ENCODE measurements at places on chromosomes 3 and 15.
A peak's percentile ranks its signal among the peaks of the same experiment; 100 is the strongest.

DNA sequence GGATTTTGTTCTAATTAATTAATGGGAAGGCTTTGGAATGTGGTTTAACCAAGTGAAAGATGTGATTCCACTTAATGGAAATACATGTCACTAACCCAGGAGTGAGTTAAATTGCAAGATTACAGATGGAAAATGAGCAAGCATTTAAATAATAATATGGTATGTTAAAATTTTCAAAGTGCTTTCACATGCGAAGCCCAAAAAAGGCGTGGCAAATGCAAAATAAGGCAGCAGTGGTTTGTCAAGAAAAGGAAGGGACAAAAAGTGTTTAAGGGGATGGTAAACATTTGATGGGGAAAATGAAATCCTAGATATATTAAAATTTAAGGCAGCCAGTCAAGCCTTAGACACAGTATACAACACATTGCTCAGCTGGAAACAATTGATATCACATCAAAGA is 2.9 kb downstream of the TICRR start:
- no peak for DNase-seq

- DNase-seq, result peak; percentile 87
These were observed 2.6 kb upstream of the WDR6 start for GRCh38 chr3:49004352-49005302.

- no peak for DNase-seq
These were observed 34.1 kb upstream of the KLHL25 start for GRCh38 chr15:85828874-85829273.

DNA sequence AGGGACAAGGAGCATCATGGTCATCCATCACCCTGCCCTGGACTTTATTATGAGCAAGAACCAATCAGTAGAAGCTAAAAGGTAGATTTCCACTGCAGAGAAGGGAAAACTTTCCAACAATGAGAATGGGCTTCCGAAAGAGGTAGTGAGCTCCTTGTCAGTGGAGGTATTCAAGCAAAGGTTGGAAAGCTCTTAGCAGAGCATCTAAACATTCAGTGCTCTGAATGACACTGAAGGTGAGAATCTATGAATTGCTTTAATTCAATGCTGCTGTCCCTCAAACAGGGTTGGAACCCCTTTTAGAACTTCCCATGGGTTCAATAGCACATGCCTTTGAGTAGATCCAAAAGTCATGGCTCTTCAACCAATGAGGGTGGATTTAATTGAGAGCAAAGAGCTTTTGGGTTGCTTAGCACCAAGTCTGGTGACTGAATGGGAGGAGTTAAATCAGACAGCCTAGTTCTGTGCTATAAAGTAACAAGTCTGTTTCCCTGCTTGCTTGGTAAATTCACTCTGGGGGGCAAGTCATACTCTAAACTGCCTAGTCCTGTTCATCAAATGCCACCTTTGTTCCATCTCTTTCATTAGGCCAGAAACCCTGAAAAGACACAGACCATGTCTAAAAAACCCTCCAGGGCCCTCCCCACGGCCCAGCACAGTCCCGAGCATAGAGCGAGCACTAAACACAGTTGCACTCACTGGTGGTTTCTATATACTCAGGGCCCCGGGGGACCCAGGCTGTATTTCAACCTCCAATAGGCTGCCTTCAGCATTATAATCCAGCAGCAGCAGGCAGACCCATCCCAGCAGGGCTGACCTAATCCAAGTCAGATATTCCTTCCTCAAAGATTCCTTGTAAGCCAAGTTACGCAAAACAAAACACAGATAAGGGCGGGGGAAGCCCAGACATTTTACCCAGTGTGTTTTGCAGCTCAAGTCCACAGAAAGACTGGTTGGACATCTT is 161.2 kb downstream of the MEGF11 start:
- no peak for DNase-seq

DNA sequence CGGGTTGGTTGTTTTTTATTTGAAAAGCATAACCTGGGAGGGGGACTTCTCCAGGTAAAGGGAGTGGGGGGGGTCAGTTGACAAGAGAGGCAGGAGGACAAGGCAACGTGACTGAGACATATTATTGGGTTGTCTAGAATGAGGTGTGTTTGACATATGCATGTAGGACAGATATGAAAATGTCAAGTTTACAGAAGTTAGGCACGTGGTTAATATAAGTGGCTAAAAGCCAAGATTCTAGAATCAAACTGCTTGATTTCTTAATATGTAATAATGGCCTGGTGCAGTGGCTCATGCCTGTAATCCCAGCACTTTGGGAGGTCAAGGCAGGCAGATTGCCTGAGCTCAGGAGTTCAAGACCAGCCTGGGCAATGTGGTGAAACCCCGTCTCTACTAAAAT is 212.8 kb downstream of the SQOR start:
- no peak for DNase-seq

DNA sequence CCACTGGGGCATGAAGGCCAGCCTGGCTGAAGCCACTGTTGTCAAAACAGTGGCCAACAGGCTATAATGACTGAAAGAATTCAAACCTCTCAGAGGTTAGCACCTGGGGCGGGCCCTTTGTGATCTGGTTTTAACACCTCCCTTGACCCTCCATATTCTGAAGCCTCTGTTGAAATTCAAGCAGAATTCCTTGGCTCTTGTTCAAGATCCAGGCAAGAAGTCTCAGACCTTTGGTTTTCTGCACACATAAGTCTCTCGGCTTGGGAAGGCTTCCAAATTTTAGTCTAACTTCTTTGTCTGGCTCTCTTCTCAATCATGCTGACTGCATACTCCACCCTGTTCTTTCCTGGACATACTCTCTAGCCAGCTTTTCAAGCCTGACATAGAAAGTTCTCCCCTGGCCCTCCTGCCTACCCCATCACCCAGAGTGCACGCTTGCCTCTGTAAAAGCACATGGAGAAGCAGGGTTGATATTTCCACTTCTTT is 144.5 kb downstream of the PDZRN3 start:
- DNase-seq, result no peak

DNA sequence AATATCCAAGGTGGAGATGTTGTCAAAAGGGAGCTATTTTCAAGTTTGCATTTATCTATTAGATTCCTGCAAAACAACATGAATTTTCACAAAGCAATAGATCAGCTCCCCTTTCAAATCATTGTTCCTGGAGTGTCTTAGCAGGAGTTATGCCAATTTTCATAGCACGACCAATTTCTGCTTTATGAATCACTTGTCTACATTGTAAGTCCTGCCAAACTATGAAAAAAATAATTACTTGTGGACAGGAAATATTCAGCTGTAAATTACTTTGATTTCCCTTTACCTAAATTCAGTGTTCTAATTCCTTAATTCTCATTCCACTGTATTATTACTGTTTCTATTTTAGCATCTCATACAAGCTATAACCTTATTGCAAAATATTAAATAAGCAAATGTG is 1289.6 kb downstream of the NSUN3 start:
- no peak for DNase-seq

- DNase-seq, result no peak
These were observed 61.3 kb downstream of the LMLN start for GRCh38 chr3:198021320-198021719.

- DNase-seq, result no peak
These were observed 186.1 kb downstream of the FMN1 start for GRCh38 chr15:33008284-33008995.

- DNase-seq, result no peak
These were observed 666 bp downstream of the MAPKBP1 start for GRCh38 chr15:41774882-41775417.

- no peak for DNase-seq
These were observed 86.2 kb downstream of the KLF13 start for GRCh38 chr15:31412824-31413223.

DNA sequence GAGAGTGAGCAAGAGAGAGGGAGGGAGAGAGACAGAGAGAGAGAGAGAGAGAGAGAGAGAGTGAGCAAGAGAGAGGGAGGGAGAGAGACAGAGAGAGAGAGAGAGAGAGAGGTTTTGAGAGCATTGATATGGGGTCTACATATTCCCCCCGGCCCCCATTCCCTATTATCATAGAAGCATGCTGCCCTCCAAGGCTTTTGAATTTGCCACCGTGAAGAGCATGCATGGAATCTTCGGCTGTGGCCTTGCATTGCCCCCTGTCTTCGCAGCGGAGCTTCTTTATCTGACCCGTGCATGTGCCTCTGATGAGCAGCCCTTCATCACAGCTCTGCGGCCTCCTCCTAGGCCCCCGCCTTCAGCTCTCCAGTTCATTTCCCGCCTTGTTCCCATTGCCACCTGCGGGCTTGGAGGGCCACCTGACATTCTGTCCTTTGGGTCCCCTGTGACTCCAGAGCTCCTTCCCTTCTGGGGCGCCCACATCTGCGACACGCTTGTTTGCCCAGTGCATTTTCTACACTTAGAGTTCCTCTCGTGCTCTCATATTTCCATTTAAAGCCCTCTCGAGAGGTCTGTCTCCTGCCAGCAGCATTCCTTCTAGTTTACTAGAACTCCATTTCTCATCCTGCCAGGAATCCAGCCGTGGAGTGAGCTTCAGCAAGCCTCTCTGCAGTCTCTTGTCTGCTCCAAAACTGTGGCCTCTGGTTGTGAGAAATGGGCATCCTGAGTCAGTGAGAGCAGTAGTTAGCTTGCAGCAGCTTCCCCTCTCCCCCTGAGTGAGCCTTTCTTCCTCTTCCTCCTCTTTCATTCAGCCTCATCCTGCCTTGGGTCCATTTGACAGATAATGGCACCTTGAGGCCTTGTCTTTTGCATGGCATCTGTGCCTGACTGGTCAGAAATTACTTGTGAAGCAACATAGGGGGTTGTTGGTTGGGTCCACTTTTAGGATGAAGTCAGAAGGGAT is 25.3 kb downstream of the LPP start:
- no peak for DNase-seq

DNA sequence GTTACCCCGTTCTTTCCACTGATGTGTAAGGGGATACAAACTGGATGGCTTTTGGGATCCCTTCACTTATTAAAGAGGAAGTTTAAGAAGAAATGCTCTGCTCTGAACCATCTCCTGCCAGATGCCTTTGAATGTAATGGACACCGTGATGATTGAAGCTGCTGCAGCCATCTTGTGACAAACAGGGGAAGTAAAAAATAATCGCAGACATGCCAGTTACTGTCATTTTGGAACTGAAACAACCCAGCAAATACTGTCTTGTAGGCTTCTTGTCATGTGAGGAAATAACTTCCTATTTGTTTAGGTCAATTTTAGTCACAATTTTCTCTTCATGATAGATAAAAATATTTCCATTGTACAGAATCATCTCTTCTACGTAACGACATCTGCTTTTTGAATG is 224.0 kb downstream of the CHL1 start:
- DNase-seq, result no peak

DNA sequence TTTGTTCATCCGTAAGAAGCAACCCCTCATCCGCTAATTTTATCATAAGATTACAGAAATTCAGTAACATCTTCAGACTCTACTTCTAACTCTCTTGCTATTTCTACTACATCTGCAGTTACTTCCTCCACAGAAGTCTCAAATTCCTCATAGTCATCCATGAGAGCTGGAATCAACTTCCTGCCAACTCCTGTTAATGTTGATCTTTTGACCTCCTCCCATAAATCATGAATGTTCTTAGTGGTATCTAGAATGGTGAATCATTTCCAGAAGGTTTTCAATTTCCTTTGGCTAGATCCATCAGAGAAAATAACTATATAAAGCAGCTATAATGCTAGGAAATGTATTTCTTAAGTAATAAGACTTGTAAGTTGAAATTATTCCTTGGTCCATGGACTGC is 115.1 kb downstream of the TAFA4 start:
- no peak for DNase-seq

GRCh38 chr3:197076415-197076814 is 46.8 kb upstream of the MELTF start:
- DNase-seq, result no peak

DNA sequence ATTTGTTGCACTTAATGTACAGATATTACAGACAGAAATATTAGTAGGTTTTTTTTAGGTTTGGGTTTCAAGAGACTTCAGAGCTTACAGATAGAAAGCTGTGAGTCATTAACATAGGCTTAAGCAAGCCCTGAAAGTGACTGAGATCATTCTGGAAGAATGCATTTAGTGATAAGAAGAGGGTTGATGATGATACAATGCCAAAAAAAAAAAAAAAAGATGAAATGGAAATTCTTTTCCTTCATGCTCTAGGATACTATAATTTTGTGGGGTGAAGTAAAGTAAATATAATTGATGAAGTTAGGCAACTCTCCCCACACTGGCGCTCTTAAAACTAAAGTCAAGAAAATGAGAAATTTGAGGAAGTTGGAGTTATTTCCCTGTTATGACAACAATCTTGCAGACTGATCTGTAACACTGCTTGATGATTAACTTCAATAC is 169.4 kb upstream of the ZNF385D start:
- no peak for DNase-seq

GRCh38 chr3:174862666-174863065 is 3.5 kb downstream of the NAALADL2 start:
- no peak for DNase-seq

DNA sequence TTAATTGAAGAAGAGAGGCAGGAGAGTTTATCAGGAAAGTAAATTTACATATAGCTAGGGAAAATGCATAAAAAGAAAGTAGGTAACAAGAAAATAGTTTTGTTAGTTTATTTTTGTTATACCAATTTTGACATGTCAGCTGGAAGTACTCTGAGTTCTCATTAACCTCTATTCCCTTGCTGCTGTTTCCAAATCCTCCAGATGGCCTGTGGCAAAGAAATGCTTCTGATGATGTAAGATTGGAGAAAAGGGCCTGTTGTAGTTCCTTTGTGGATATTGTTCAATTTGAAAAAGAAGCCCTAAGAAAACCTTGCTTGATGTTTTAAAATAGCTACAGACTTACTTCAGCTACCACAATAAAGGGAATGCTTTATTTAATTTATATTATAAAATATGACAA is 192.9 kb upstream of the SLITRK3 start:
- no peak for DNase-seq

DNA sequence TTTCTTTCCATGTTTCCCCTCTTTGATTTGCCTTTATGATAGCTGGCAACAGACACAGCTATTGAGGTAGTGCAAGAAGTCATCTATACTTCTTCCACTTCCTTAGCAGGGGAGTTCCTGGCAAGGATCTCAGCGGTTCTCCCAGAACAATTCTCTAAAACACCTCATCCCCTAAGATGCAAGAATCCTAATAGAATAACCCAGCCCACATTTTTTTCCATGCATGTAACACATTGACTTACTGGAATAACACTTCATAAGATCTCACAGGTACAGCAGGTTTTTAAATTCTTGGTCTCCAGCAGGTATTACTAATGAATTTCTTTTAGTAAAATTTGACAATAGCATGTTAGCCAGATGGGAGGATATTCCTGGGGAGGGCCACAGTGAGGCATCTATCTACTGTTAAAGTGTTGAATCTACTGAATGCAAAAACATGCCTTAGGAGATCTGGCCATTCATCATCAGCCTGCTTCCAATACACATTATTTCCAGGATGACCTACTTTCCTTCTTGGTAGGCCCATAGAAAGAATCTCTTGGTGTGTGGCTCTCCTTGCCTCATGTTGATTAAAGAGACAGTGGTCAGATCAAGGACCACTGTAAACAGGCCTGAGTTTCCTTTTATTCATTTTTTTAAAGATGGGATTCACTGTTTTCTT is 78.5 kb downstream of the RAD18 start:
- no peak for DNase-seq

GRCh38 chr3:168248383-168249204 is 152.9 kb upstream of the GOLIM4 start:
- DNase-seq, result no peak

- no peak for DNase-seq
These were observed 14.9 kb downstream of the LIPH start for GRCh38 chr3:185537369-185537970.

- no peak for DNase-seq
These were observed 7.3 kb downstream of the CCR1 start for GRCh38 chr3:46200790-46201189.

All from hematopoietic multipotent progenitor cell treated with erythropoietin and hydrocortisone succinate and interleukin-3 and kit ligand, for 15 days (in vitro differentiated cells).